ENCODE measurements at places on chromosomes 6 and 20.

- no peaks in the 10 kb centered on the region for H3K4me1 ChIP-seq
- H3K4me3 ChIP-seq: no peak overlapping the region
- H3K36me3 ChIP-seq: no peaks in the 10 kb centered on the region
- no peak overlapping the region for H3K27ac ChIP-seq
- no peak for DNase-seq
Observed at GRCh38 chr6:138012682-138013081, 94.5 kb downstream of the PERP start.

GRCh38 chr20:33864324-33864963 is 53.3 kb downstream of the CHMP4B start:
- no peaks in the 10 kb centered on the region for H3K4me1 ChIP-seq
- peaks cover 5% of the 10 kb centered on the region for H3K27me3 ChIP-seq

DNA sequence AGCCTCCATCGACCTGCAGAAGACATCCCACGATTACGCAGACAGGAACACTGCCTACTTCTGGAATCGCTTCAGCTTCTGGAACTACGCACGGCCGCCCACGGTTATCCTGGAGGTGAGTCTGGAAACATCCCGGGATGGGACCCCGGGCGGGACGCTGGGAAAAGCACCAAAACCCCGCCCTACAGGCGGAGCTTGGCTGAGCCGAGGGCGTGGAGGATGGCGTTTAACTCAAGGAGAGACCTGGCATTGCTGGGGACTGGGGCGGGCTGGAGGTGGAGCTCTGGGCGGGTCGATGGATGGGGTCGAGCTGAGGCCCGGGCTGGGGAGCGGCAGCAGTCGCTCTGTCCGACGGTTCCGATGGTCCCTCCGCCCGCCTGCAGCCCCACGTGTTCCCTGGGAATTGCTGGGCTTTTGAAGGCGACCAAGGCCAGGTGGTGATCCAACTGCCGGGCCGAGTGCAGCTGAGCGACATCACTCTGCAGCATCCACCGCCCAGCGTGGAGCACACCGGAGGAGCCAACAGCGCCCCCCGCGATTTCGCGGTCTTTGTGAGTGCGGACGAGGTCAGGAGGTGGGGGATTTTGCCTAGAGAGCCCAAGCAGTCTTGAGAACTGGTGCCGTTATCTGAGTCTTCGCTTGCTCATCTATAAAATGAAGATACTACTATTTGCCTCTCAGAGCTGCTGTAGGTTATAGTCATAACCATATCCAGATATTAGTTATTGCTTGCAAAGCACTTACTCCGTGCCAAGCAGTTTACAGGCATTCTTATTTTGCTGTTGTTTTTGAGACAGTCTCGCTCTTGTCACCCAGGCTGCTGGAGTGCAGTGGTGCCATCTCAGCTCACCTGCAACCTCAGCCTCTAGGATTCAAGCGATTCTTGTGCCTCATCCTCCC is 3.8 kb downstream of the SPAG4 start:
- peaks cover 11% of the 10 kb centered on the region for H3K27me3 ChIP-seq
- H3K36me3 ChIP-seq: no peaks in the 10 kb centered on the region
- peak overlapping the region; percentile 70 for H3K27ac ChIP-seq
- DNase-seq: peak; percentile 91
- peak overlapping the region; percentile 97 for H3K4me3 ChIP-seq

GRCh38 chr6:6661684-6662083 is 73.2 kb downstream of the LY86 start:
- no peaks in the 10 kb centered on the region for H3K36me3 ChIP-seq
- no peaks in the 10 kb centered on the region for H3K27me3 ChIP-seq
- peaks cover 42% of the 10 kb centered on the region for H3K4me1 ChIP-seq
- H3K4me3 ChIP-seq: no peak overlapping the region
- peak overlapping the region; percentile 78 for H3K27ac ChIP-seq

Measured in glutamatergic neuron (in vitro differentiated cells).